NCI-H1092 treated with DMSO at 0.1 percent for 48 hours (cell line): ENCODE measurements at places on chromosomes 12 and 14.
A peak's percentile ranks its signal among the peaks of the same experiment; 100 is the strongest.

DNA sequence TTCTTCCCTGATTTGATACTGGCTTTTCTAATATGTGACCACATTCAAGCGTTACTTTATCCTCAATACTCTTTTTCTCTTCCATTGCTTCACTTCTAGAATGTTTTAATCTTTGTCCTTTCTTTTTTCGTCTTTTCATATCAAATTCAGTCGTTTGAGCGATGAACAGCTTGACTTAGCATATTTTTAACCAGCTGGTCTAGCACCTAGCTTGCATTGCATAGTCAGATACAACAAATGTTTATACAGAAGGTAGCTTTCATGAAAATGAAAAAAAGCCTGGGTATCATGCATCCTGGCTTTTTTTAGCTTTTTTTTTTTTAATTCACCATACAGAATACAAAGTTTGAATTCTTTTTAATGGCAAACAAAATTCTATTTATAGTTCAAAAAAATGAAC lies 1.2 kb downstream of the SOX5 start:
- no peak for DNase-seq

DNA sequence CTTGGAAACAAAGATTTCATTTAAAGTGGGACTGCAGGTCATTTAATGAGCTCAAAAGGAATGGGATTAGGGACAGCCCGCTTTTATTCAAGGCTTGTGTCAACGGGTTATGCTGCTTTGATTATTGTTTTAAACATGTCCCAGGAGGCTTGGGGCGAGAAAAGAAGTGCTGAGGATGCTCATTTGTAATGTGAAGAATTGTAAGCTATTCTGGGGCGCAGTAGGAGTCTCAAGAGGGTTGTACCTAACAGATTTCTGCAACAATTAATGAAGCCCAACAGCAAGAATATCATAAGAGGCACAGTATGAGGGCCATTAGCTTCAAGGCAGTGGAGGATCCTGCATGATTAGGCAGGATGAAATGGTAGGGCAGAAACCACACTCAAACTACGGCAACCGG lies 122.5 kb downstream of the KTN1 start:
- DNase-seq: no peak

DNA sequence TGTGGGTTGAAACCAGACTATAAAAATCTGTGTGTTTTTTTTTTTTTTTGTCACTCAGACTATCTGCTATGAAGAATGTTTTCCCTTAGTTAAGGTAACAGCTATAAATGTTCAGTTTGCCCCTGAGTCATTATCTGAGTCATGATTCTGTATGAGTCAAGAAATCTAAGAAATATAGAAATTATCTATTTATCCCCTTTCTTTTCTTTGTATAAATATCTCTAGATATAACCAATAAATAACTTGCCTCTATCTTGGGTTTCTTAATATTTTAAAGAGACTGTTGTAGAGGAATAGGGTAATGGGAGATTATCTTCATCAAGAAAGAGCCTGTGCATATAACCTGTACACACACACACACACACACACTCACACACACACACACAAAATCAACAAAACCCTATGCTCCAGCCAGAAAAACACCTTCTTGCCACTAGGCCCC lies 161.7 kb upstream of the EEA1 start:
- no peak for DNase-seq

DNA sequence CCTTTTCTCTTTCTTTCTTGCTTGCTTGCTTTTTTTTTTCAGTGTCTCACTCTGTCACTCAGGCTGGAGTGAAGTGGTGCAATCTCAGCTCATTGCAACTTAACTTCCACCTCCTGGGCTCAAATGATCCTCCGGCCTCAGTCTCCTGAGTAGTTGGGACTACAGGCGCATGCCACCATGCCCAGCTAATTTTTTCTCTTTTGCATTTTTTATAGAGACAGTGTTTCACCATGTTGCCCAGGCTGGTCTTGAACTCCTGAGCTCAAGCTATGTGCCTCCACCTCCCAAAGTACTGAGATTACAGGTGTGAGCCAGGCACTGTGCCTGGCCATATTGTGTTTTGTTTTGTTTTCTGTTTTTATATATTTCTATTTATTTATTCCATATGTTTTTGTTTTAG lies 461.0 kb downstream of the ADAMTS20 start:
- DNase-seq: no peak

DNA sequence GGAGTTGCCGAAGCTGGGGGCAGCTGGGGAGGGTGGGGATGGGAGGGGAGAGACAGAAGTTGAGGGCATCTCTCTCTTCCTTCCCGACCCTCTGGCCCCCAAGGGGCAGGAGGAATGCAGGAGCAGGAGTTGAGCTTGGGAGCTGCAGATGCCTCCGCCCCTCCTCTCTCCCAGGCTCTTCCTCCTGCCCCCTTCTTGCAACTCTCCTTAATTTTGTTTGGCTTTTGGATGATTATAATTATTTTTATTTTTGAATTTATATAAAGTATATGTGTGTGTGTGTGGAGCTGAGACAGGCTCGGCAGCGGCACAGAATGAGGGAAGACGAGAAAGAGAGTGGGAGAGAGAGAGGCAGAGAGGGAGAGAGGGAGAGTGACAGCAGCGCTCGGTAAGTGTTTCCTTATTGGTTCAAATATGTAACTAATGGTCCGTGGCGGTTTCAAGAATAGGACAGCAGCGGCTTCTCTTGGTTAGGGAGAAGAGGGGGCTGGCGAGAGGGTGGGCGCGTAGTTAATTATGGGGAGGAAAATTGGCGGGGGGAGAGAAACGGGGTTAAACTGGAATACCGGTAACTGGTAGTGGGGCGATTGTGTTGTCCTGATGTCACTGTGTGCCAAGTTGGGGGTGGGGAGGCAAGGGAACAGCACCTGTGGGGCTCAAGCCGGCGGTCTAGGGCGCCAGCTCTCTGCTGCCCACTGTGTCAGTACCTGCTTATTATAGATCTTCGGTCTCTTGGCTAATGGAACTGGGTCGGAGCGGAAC lies 8.4 kb downstream of the HOXC8 start:
- peak; percentile 98 for DNase-seq

GRCh38 chr12:52742196-52742580 lies 35.0 kb downstream of the KRT76 start:
- DNase-seq: no peak

DNA sequence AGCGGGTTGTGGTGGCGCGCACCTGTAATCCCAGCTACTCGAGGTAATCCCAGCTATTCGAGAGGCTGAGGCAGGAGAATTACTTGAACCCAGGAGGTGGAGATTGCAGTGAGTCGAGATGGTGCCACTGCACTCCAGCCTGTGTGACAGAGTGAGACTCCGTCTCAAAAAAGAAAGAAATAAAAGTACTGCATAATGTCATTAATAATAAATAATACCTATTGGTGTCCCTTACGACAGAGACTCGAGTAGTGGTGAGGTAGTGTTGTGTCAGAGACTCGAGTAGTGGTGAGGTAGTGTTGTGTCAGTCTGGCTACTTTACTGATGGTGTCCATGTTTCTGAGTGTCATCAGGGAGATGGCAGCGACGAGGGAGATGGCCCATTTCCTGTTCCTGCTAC lies 1.3 kb downstream of the GLS2 start:
- no peak for DNase-seq

DNA sequence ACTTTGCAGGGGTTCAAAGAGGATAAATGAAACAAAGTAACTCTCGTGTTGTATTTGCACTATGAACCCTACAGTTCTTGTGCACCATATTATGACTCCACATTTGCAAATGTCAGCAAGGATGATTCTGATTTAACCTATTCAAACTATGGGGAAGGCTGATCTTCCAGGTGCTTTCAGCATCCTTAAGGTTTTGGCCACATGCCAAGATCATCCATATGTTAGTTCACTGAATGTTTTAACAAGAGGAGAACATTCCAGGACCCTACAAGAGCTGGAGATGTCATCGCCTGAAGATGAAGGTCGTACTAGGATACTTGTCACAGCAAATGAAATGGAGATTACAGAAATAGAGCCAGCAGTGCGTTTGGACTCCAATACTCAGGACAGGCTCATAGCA lies 114.2 kb downstream of the DHRS2 start:
- no peak for DNase-seq

DNA sequence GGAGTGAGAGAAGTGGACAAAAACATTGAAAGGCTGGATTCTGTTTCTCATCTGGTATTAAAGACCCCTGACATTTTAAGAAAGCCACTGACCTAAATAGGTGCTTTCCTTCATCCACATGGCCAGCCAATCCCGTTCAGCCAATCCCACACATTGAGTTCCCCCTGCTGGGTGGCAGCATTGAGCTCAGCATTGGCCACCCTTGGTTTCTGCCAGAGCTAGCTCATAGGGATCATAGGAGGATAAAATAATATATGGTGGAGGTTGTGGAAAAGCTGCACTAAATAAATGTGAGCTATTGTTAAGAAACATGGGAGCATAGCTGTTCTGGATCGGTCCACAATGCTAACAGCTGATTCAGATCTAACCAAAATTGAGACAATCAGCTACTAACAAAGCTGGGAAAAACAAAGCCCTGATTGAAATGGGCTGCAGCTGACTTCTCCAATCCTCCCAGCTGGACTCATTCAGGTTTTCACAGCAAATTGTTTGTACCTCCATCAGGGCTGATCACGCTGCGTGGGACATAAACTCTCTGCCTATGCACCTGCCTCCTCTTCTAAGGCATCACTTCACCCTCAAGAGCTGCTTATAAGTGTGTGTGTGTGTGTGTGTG lies 256.5 kb downstream of the EMP1 start:
- peak; percentile 39 for DNase-seq

- DNase-seq: peak; percentile 29
These were observed at the start of gene RIN3 for GRCh38 chr14:92513204-92513965. TSS of gene RIN3 (plus strand) at chr14:92513781. CDS start at chr14:92513933, 152 bp downstream.

DNA sequence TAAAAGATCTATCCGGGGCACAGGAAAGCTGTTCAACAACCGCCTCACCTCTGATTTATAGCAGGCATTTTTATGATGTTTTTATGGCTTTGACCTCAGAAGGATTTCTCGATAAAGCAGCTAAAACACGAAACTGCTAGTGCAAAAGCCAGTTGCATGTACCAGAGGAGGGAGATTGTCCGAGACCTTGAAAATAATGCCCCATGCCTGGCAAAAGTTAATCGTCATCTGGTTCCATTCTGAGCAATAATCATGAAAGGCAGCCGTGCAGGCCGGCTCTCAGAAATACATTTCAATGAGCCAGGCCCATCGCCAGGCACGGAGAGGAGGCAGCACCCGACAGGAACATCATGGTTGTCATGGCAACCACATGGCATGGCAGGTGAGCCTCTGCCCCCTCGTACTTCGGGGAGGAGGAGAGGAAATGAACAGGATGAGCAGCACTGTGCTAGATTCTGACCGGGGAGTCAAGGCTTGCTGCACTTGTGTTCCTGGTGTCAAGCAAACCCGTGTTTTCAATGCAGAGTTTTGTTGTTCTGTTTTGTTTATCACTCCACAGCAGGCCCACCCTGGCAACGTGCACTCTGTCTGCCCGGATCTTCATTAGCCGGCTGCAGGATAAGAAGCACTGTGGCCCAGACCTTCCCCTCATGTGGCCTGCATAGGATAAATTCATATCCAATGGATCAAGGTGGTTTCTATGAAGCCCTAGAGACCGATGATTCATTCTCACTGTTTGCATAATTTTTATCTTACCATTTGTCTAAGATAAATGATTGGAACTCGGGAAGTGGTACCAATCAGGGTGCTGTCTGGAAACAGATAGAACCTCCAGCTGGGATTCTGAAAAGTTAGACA lies 160.2 kb downstream of the RIMBP2 start:
- peak; percentile 89 for DNase-seq

DNA sequence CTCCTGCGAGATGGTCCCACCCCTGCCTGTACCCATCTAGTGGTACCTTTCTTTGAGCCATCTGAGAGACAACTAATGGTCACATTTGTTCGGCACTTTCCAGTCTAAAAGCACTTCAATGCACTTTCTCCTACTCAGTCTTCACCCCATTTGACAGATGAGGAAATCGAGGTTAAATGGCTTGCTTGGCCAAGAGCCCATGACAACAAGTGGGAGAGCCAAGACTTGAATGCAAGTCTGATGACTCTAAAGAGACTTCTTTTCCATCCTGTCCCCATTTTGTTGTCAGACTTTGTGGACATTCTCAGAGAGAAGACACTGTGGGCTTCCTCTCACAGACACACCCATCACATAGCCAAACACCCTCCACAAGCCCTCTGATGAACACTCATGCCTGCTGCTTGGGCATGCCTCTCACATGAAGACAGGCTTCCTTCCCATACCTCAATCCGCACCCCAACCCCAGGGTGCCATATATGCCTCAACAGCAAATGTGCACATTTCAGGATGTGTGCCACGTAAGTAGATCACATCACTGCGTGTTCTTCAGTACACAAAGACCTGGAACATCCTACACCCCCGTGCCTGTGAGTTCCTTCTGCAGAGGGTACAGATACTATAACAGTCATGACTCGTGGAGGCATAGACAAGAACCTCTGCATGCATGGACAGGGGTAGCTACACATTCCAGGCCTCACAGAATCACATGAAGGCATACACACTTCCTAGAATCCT lies 805 bp downstream of the MYH7 start:
- no peak for DNase-seq

GRCh38 chr12:15756822-15757221 lies 32.4 kb downstream of the EPS8 start:
- no peak for DNase-seq
